ENCODE measurements at places on chromosomes 4 and X. TPM values are rescaled to one million over a fixed set of nuclear protein-coding genes. Genes with fewer than 3 reads are reported as not detected.
A peak's percentile ranks its signal among the peaks of the same experiment; 100 is the strongest.

Gene DUSP21
- total RNA-seq, result not detected

DNA sequence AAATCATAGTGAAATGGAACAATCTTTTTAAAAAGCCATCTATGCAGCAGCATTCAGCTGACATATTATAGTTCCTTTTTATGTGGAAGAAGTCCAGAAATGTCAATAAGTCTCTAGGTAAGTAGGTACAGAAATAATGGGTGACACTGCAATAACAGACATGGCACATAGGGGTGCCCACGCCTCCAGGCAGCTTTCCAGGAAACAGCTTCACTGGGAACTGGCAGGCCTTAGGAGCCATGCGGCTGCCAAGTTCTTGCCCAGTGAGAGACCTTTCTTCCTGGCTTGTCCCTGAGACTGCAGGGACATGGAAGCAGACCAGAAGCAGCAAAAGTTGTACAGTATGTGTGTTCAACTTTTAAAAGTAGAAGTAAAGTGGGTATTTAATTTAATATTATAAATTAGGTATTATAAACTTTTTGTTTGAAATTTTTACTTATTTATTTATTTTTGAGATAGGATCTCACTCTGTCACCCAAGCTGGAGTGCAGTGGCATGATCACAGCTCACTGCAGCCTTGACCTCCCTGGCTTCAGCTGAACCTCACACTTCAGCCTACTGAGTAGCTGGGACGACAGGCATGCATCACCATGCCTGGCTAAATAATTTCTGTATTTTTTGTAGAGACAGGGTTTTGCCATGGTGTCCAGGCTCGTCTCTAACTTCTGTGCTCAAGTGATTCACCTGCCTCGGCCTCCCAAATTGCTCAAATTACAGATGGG, 12.1 kb upstream of the ETNPPL start:
- H3K27me3 ChIP-seq, result no peaks in the 10 kb centered on the region
- no peaks in the 10 kb centered on the region for H3K4me1 ChIP-seq
- H3K4me3 ChIP-seq, result no peak overlapping the region
- H3K36me3 ChIP-seq, result no peaks in the 10 kb centered on the region
- DNase-seq, result no peak

- no peaks in the 10 kb centered on the region for H3K36me3 ChIP-seq
- no peak for DNase-seq
- H3K27me3 ChIP-seq, result no peaks in the 10 kb centered on the region
- H3K4me1 ChIP-seq, result no peaks in the 10 kb centered on the region
Observed at GRCh38 chr4:130071746-130072145, 975.8 kb downstream of the C4orf33 start.

DNA sequence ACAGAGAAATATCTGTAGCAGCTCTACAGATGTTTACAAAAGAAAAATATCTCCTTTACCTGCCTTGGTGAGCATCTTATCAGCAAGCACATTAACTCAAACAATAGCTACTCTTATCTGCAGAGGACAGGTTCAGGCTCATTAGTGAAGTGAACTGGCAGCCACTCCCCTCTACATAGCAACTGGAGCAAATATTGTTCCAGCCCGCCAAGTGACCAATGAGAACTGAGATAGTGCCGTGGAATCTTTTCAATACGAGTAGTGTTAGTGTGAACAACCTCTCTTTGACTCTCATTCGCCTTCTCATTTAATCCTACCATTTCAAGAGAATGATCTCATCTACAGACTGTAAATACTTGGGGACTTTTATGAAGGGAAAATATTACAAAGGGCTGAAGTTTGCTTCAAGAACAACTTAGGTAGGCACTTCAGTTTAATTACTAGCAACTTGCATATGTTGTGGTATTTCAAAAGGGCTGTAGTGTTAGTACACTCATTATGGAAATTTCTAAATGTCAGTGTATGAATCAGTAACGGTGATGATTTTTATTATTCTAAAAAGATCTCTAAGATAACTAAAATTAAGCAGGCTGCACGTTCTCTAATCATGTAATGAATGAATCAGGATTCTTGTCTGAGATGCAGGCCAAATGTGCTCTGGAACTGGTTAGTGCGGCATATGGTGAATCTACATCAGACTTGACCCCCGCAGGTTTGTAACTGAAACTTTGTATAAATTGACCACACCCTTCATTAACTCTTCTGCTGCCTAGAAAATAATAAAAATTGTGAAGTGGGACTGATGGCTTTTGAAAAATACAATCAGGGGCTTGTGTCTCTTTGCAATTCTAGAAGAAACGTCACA, 72.4 kb downstream of the PALLD start:
- no peaks in the 10 kb centered on the region for H3K4me1 ChIP-seq
- H3K27me3 ChIP-seq, result no peaks in the 10 kb centered on the region
- no peak overlapping the region for H3K27ac ChIP-seq

GRCh38 chrX:67693928-67694327, 150.1 kb downstream of the AR start:
- H3K27me3 ChIP-seq, result no peaks in the 10 kb centered on the region
- no peak overlapping the region for H3K4me3 ChIP-seq
- H3K4me1 ChIP-seq, result no peaks in the 10 kb centered on the region
- no peak for DNase-seq

DNA sequence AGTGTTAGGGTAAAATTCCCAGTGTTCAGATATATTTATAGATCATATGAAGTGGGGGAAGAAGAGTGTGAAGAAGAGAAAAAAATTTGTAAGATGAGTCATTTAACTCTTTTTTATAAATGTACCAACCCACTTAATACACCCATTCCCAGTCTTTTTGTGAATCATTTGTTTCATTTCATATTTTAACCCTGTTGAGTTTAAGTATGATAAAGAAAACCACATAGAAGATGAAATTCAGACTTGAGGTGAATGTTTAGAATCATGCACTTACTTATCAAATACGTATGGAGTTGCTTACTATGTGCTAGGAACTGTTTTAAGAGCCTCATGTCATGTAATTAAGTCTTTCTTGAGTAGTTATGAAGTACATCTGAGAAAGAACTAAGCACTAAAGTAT, 56.6 kb upstream of the DAPP1 start:
- no peaks in the 10 kb centered on the region for H3K27me3 ChIP-seq
- no peak for DNase-seq
- H3K4me3 ChIP-seq, result no peak overlapping the region
- H3K27ac ChIP-seq, result no peak overlapping the region

DNA sequence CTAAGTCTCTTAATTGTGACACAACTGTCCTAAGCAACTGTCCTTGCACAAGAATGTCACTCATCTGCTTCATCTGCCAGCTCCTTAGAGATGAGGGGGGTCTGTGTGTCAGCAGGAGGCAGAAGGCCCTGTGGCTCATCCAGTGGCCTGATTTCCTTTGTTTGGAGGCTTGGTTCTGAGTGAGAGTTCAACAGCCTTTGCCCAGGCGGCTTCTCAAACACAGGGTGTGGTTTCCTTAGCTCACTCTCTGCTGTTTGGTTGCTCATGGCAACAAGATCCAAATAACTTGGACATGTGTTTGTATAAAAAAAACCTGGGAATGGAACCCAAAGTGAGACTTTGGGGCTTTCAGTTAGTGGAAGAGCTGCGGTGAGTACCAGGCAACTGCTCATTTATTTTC, 46.6 kb downstream of the MAP7D3 start:
- no peaks in the 10 kb centered on the region for H3K4me1 ChIP-seq
- no peaks in the 10 kb centered on the region for H3K27me3 ChIP-seq
- no peak overlapping the region for H3K27ac ChIP-seq

DNA sequence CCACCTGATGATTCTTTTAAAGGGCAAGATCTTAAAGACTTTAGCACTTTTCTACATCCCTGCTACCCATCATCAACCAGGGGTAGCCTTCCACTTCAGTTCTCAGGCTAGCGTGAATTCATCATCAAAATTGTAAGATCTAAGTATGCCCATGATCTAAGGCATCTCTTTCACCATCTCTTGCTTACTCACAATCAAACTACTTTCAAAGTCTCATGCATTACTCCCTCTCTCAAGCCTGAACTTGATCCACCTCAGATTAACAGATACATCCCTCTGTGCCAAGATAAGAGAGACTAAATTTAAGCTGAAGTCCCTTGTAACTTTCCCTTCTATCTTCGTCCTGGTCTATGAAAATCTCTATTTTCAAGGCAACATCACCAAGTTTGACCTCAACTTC, 62.8 kb downstream of the DHX15 start:
- H3K27me3 ChIP-seq, result no peaks in the 10 kb centered on the region
- no peaks in the 10 kb centered on the region for H3K4me1 ChIP-seq
- no peak overlapping the region for H3K27ac ChIP-seq
- peaks cover 2% of the 10 kb centered on the region for H3K36me3 ChIP-seq
- no peak overlapping the region for H3K4me3 ChIP-seq
- DNase-seq, result no peak

Gene XKRX
- total RNA-seq, result 0.21 TPM

- H3K4me1 ChIP-seq, result no peaks in the 10 kb centered on the region
- peak overlapping the region; percentile 66 for H3K27ac ChIP-seq
- no peaks in the 10 kb centered on the region for H3K27me3 ChIP-seq
- H3K36me3 ChIP-seq, result no peaks in the 10 kb centered on the region
- H3K4me3 ChIP-seq, result peak overlapping the region; percentile 70
Observed at GRCh38 chrX:16869393-16870094, 618 bp downstream of the RBBP7 start.

Gene HERC6
- total RNA-seq, result 1.2 TPM

DNA sequence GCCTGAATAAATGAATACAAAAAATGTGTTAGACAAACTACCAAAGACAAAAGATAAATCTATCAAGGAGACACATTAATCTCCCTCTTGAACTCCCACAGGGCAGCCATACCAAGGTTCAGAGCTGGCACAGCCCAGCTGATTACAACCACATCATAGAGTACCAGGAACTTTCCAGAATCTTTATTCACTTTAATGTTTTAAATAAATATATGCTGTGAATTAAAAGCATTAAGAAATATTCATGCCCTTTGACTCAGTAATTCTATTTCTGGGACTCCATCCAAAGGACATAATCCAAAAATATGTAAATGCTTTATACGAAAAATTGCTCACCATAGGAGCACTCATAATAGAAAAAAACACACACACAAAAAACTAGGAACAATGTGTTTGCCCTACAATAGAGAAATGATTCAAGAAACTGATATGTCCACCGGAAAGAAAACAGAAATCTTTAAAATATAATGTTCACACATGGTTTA, 126.0 kb downstream of the LDB2 start:
- DNase-seq, result no peak
- no peaks in the 10 kb centered on the region for H3K36me3 ChIP-seq
- no peaks in the 10 kb centered on the region for H3K4me1 ChIP-seq
- H3K4me3 ChIP-seq, result no peak overlapping the region

GRCh38 chrX:41348551-41348950, 14.6 kb downstream of the DDX3X start:
- H3K27me3 ChIP-seq, result no peaks in the 10 kb centered on the region
- no peaks in the 10 kb centered on the region for H3K4me1 ChIP-seq
- DNase-seq, result no peak
- no peak overlapping the region for H3K4me3 ChIP-seq
- H3K27ac ChIP-seq, result no peak overlapping the region
- H3K36me3 ChIP-seq, result peaks cover 24% of the 10 kb centered on the region

Gene VSIG1
- not detected for total RNA-seq

GRCh38 chr4:1061760-1062159, 50.3 kb downstream of the FGFRL1 start:
- DNase-seq, result no peak
- no peaks in the 10 kb centered on the region for H3K36me3 ChIP-seq
- no peak overlapping the region for H3K27ac ChIP-seq
- no peaks in the 10 kb centered on the region for H3K4me1 ChIP-seq
- no peak overlapping the region for H3K4me3 ChIP-seq

DNA sequence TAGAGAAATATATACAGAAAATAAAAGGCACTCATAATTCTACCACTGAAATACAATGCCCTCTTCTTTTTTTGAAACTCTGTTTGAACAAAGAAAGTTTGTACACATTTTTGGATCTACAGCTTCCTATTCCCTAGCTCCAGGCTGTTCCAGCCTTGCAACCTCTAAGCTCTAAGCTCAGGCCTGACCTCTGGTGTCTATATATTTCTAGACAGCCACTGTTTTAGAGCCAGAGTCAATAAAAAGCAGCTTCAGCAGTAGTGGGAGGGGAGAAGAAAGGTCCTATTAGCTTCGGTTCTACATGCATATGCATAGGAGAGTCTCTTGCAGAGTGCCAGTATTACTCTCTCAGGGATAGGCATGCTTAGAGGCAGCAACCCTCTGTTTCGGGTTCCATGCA, 39.7 kb downstream of the CLDN2 start:
- no peak overlapping the region for H3K27ac ChIP-seq
- H3K27me3 ChIP-seq, result no peaks in the 10 kb centered on the region
- H3K4me1 ChIP-seq, result peaks cover under 1% of the 10 kb centered on the region
- DNase-seq, result no peak

DNA sequence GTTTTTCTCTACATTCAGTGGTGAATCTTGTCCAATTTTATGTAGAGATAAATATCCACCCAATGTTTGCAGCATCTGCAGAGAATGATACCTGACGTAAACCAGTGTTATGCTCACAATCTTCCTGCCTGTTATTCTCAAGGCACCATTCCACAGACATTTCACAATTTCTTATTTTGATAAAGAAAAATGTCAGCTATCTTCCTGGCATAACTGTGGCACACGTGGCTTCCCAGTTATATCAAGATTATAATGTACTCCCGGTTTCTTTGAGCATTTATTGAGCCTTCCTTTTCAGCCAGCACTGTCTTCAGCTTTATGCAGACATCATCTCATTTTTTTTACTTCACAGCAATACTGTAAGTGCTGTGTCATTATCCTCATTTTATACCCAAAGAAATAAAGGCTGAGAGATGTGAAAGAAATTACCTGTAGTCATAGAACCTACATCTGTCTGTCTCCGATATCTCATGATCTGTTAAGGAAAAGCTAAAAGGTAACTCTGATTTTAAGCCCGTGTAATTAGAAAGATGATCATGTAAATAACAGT, 1300.8 kb upstream of the TENM3 start:
- H3K36me3 ChIP-seq, result no peaks in the 10 kb centered on the region
- H3K4me1 ChIP-seq, result no peaks in the 10 kb centered on the region
- no peak overlapping the region for H3K4me3 ChIP-seq
- H3K27me3 ChIP-seq, result no peaks in the 10 kb centered on the region
- H3K27ac ChIP-seq, result no peak overlapping the region

DNA sequence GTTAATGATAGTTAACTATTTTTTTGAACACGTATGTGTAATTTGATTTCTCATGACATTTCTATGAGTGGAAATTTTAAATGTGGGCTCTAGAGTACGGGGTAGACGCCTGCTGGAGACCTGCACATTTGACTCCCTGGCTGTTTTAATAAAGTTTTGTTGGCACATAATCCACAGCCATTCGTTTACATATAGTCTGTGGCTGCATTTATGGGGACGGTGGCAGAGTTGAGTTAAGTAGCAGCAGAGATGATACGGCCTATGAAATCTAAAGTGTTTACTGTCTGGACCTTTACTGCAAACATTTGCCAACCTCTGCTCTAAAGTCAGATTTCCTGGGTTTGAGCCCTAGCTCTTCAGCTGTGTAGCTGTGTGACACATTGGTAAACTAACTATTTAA, 118.8 kb downstream of the CHRNA9 start:
- no peaks in the 10 kb centered on the region for H3K27me3 ChIP-seq
- DNase-seq, result no peak
- H3K4me1 ChIP-seq, result no peaks in the 10 kb centered on the region
- no peak overlapping the region for H3K4me3 ChIP-seq
- no peaks in the 10 kb centered on the region for H3K36me3 ChIP-seq

DNA sequence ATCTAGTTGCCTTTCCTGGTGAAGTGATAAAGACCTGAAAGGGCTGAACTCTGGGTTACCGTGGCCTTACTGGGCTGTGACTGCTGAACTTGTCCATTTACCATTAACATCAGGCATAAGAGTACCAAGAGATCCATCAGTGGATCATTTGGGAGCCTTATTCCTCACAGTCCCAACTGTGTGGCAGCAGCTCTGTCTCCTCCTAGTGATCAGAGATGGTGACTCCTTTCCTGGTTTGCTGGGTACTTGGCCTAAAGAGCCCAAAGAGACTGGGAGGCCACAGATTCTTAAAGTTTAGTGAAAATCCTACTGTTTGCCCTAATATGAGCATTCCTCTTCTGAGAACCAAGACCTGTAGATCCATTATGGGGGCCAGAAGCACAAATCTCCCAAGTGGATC, 56.3 kb upstream of the ATP6AP2 start:
- DNase-seq, result no peak
- H3K36me3 ChIP-seq, result no peaks in the 10 kb centered on the region
- H3K27me3 ChIP-seq, result no peaks in the 10 kb centered on the region
- H3K27ac ChIP-seq, result no peak overlapping the region

Data from Panc1 (cell line).